Thoracic aorta (tissue), 2 donors: ENCODE measurements at places on chromosomes 11 and 22.

GRCh38 chr22:42468841-42469240 is 36.6 kb upstream of the NFAM1 start:
- no peak overlapping the region for H3K4me3 ChIP-seq
- H3K4me1 ChIP-seq = no peaks in the 10 kb centered on the region
- no peak overlapping the region for H3K27ac ChIP-seq
- DNase-seq = no peak
- no peaks in the 10 kb centered on the region for H3K36me3 ChIP-seq
- H3K27me3 ChIP-seq = no peaks in the 10 kb centered on the region

GRCh38 chr11:131710511-131710910 is 340.1 kb downstream of the NTM start:
- no peak overlapping the region for H3K27ac ChIP-seq
- no peaks in the 10 kb centered on the region for H3K4me1 ChIP-seq
- no peak overlapping the region for H3K4me3 ChIP-seq
- no peaks in the 10 kb centered on the region for H3K36me3 ChIP-seq

DNA sequence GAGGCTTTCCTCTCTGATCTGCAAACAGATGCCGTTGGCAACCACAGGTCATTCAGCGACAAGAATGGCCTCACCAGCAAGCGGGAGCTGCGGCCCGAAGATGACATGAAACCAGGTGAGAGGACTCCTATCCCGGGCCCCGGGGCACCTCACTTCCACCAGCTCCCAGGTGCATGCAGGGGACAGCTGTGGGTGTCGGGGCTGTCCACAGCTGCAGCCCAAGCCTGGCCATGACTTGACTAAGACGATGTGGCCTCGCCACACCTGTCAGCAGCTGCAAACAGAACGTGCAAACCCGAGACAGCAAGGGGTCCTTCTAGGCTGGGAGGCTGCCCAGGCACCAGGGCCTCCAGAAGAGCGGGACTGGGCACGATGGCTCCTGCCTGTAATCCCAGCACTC is 3.6 kb downstream of the GAL start:
- DNase-seq = no peak
- H3K36me3 ChIP-seq = no peaks in the 10 kb centered on the region
- H3K4me3 ChIP-seq = no peak overlapping the region
- H3K27ac ChIP-seq = no peak overlapping the region
- H3K4me1 ChIP-seq = peaks cover 6% of the 10 kb centered on the region

GRCh38 chr11:23778971-23779370 is 717.9 kb upstream of the LUZP2 start:
- H3K27ac ChIP-seq = no peak overlapping the region
- DNase-seq = no peak
- no peaks in the 10 kb centered on the region for H3K4me1 ChIP-seq
- no peaks in the 10 kb centered on the region for H3K36me3 ChIP-seq

DNA sequence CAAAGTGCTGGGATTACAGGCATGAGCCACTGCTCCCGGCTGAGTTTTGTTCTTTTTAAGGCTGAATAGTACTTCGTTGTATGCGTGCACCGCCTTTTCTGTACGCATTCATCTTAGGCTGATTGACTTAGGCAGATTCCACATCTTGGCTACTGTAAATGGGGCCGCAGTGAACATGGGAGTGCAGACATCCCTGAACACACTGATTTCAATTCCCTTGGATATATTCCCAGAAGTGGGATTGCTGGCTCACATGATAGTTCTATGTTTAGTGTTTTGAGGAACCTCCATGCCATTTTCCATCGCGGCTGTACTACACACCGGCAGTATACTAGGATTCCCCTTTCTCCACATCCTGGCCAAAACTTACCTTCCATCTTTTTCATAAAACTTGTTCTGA is 10.4 kb upstream of the ZNF74 start:
- no peak for DNase-seq
- H3K27ac ChIP-seq = no peak overlapping the region
- H3K4me1 ChIP-seq = no peaks in the 10 kb centered on the region

DNA sequence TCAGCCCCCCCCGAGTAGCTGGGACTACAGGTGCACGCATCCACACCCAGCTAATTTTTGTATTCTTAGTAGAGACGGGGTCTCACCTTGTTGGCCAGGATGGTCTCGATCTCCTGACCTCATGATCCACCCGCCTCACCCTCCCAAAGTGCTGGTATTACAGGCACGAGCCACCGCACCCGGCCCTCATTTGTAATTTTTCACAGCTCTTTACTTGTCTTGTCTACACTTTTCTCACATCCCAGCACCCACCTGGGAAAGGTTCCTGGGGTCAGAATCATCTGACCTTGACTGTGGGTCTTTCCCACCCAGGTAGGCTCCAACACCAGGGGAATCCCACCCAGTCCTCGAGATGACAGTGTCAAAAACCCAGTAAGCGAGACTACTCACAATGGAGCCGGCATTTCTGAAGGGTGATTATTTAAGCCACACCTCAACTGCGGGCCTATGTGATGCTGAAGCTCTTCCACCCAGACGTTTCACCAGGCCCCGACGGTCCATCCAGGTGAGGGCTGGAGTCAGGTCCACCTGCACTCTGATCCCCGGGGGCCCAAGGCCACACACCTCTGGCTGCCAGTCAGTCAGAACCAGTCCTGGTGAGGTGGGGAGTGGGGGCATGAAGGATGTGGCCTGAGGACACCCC is 23.4 kb downstream of the CELSR1 start:
- H3K27ac ChIP-seq = no peak overlapping the region
- DNase-seq = no peak
- H3K27me3 ChIP-seq = no peaks in the 10 kb centered on the region
- no peaks in the 10 kb centered on the region for H3K36me3 ChIP-seq
- no peak overlapping the region for H3K4me3 ChIP-seq

DNA sequence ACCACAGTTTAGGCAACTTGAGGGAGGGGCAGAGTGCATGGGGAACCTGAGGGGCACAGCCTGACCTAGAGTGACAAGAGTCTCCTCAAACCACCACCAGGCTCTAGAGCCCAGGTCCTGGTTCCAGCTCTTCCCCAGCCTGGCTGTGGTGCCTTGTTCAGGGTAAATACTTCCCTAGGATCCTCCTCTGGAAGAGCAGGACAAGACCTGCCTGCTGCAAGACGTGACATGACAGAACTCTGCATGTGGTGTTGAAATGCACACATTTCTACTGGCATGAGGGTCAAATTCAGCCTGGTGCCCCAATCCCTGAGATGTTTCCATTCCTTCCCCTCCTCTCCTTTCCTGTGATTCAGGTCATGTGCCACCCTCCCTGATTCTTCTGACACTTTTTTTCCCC is 3.3 kb downstream of the SEC14L2 start:
- no peaks in the 10 kb centered on the region for H3K27me3 ChIP-seq
- H3K4me1 ChIP-seq = peaks cover 26% of the 10 kb centered on the region
- H3K36me3 ChIP-seq = no peaks in the 10 kb centered on the region
- no peak for DNase-seq
- no peak overlapping the region for H3K27ac ChIP-seq

DNA sequence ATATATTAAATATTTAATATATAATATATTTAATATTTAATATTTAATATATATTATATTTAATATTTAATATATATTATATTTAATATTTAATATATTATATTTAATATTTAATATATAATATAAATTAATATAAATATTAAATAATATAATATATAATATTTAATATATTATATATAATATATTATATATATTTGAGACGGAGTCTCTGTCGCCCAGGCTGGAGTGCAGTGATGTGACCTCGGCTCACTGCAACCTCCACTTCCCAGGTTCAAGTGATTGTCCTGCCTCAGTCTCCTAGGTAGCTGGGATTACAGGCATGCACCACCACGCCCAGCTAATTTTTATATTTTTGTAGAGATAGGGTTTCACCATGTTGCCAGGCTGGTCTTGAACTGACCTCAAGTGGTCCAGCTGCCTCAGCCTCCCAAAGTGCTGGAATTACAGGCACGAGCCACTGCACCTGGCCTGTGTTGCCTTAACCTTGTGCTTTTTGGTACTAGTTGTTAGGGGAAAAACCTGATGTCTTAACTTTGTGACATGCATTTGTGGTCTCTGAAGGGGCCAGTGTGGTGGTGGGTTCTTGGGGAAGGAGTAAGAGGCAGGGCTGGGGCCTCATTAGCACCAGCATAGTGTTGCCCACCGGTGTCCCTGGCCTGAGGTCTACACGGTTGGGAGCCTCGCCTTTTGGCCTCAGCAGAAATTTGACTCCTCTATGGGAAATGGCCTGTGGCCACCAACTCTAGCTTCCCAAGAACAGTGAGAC is 16.6 kb downstream of the SEC14L3 start:
- no peaks in the 10 kb centered on the region for H3K27me3 ChIP-seq
- H3K27ac ChIP-seq = no peak overlapping the region
- no peak overlapping the region for H3K4me3 ChIP-seq
- H3K36me3 ChIP-seq = no peaks in the 10 kb centered on the region

- H3K36me3 ChIP-seq = no peaks in the 10 kb centered on the region
- no peak overlapping the region for H3K4me3 ChIP-seq
- H3K27ac ChIP-seq = no peak overlapping the region
These were observed 1.7 kb downstream of the PPFIBP2 start for GRCh38 chr11:7515447-7515886.

DNA sequence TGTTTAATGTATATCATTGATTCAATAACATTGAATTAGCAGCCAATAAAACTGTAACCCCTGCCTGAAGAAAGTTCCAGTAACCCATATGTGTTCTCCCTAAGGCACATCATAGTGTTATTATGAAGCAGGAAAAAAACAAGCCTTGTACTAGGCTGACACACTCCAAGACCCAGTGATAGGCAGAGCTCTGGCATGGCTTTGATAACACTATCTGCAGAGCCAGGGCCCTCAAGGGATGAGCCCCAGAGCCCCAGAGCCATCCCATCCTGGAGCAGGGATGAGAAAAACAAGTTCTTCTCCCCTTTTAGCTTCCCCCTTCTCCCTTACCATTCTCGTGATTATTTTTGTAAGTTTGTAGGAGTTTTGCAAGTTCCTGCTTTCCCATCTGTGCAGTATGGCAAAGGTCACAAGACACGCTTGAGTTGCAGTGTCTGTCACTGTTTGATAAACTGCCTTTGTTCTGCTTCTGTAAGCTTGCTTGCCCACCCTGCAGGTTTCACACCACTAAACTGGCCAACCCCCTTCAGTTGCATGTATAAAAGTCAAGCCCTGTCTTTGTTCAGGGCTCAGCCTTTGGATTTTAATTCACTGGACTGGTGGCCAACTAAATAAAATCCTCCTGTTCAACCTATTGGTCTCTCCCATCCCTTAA is 22.3 kb upstream of the GUCY1A2 start:
- no peak overlapping the region for H3K4me3 ChIP-seq
- no peak for DNase-seq
- no peaks in the 10 kb centered on the region for H3K27me3 ChIP-seq
- no peaks in the 10 kb centered on the region for H3K36me3 ChIP-seq

GRCh38 chr22:32686354-32686753 is 115.2 kb upstream of the TIMP3 start:
- peaks cover 4% of the 10 kb centered on the region for H3K4me1 ChIP-seq
- H3K27me3 ChIP-seq = no peaks in the 10 kb centered on the region
- no peak for DNase-seq
- H3K4me3 ChIP-seq = no peak overlapping the region
- H3K27ac ChIP-seq = no peak overlapping the region
- no peaks in the 10 kb centered on the region for H3K36me3 ChIP-seq

GRCh38 chr22:29055192-29055830 is 6.3 kb downstream of the C22orf31 start:
- H3K4me1 ChIP-seq = no peaks in the 10 kb centered on the region
- no peak for DNase-seq
- H3K36me3 ChIP-seq = peaks cover 5% of the 10 kb centered on the region
- H3K27ac ChIP-seq = no peak overlapping the region

GRCh38 chr11:6040874-6041273 is 10.3 kb upstream of the OR56A1 start:
- DNase-seq = no peak
- no peaks in the 10 kb centered on the region for H3K36me3 ChIP-seq
- H3K27me3 ChIP-seq = no peaks in the 10 kb centered on the region

- no peak for DNase-seq
- H3K4me1 ChIP-seq = no peaks in the 10 kb centered on the region
- H3K36me3 ChIP-seq = no peaks in the 10 kb centered on the region
- H3K4me3 ChIP-seq = no peak overlapping the region
- no peak overlapping the region for H3K27ac ChIP-seq
These were observed 13.6 kb upstream of the JAML start for GRCh38 chr11:118238421-118238820.

GRCh38 chr11:699753-700152 is 4.1 kb downstream of the TMEM80 start:
- no peak overlapping the region for H3K4me3 ChIP-seq
- H3K27ac ChIP-seq = no peak overlapping the region
- H3K4me1 ChIP-seq = peaks cover 49% of the 10 kb centered on the region
- H3K27me3 ChIP-seq = no peaks in the 10 kb centered on the region
- H3K36me3 ChIP-seq = peaks cover 8% of the 10 kb centered on the region

- H3K4me1 ChIP-seq = no peaks in the 10 kb centered on the region
- no peak overlapping the region for H3K4me3 ChIP-seq
- H3K36me3 ChIP-seq = no peaks in the 10 kb centered on the region
- H3K27ac ChIP-seq = no peak overlapping the region
- H3K27me3 ChIP-seq = no peaks in the 10 kb centered on the region
- DNase-seq = no peak
These were observed 6.5 kb downstream of the MS4A8 start for GRCh38 chr11:60705895-60706294.

GRCh38 chr22:23518376-23519187 is 61.5 kb downstream of the IGLL1 start:
- DNase-seq = no peak
- H3K4me3 ChIP-seq = no peak overlapping the region
- H3K36me3 ChIP-seq = no peaks in the 10 kb centered on the region
- no peaks in the 10 kb centered on the region for H3K27me3 ChIP-seq
- H3K27ac ChIP-seq = no peak overlapping the region

GRCh38 chr11:34191578-34191977 is 86.1 kb downstream of the NAT10 start:
- DNase-seq = no peak
- H3K4me3 ChIP-seq = no peak overlapping the region
- no peaks in the 10 kb centered on the region for H3K27me3 ChIP-seq
- peak overlapping the region; percentile 87 for H3K27ac ChIP-seq
- H3K4me1 ChIP-seq = peaks cover 35% of the 10 kb centered on the region

GRCh38 chr11:128189823-128190222 is 397.5 kb downstream of the ETS1 start:
- no peaks in the 10 kb centered on the region for H3K36me3 ChIP-seq
- no peak overlapping the region for H3K27ac ChIP-seq
- no peak for DNase-seq
- no peaks in the 10 kb centered on the region for H3K27me3 ChIP-seq
- no peak overlapping the region for H3K4me3 ChIP-seq

DNA sequence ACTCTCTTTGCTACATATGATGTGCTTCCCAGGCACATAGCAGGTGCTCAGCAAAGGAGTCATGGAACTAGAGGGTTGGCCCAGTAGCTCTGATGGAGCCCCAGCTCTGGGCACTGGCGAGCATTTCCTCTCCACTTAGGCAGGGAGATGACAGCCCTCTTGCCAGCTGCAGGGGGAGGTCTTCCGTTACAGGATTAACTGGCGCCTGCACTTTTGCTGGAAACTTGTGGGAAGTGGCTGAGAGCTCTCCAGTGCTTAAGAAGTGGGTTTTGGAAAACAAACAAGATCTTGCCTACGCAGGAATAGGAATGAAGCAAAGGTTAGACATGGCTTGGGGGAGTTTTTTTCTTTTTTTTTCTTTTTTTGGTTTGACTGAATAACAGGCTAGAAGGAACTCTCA is 75.5 kb downstream of the MICAL2 start:
- no peak for DNase-seq
- peaks cover 12% of the 10 kb centered on the region for H3K36me3 ChIP-seq
- no peak overlapping the region for H3K4me3 ChIP-seq
- no peaks in the 10 kb centered on the region for H3K27me3 ChIP-seq
- peaks cover 97% of the 10 kb centered on the region for H3K4me1 ChIP-seq

GRCh38 chr11:91563176-91563575 is 661.4 kb upstream of the FAT3 start:
- no peak for DNase-seq
- H3K4me3 ChIP-seq = no peak overlapping the region
- no peak overlapping the region for H3K27ac ChIP-seq
- no peaks in the 10 kb centered on the region for H3K36me3 ChIP-seq
- no peaks in the 10 kb centered on the region for H3K4me1 ChIP-seq
- H3K27me3 ChIP-seq = no peaks in the 10 kb centered on the region
